ENCODE measurements at places on chromosomes 5 and 9. TPM values are rescaled to one million over a fixed set of nuclear protein-coding genes. Genes with fewer than 3 reads are reported as not detected.

DNA sequence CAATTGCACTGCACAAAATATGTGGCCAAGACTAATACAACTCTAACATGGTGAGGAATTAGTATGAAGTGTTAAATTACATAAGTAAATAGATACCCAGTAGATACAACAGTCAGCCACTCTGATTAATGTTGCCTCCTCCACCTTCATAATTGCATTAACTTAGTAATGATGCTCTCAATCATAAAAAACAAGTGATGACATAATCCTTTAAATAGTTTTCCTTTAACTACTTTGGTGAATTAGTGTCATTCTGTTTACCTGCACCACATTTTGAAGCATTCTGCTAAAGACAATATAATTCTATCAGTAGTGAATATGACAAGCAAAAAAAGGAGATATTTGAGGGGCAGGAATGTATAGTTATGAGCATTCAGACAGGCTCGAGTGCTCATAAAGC lies 265.9 kb upstream of the SLC24A2 start:
- no peak for DNase-seq

GRCh38 chr9:16750553-16750952 lies 119.9 kb downstream of the BNC2 start:
- DNase-seq: no peak

GRCh38 chr5:68192679-68193060 lies 22.9 kb upstream of the PIK3R1 start:
- DNase-seq: no peak

GRCh38 chr9:101359679-101360078 lies 25.1 kb downstream of the BAAT start:
- no peak for DNase-seq

DNA sequence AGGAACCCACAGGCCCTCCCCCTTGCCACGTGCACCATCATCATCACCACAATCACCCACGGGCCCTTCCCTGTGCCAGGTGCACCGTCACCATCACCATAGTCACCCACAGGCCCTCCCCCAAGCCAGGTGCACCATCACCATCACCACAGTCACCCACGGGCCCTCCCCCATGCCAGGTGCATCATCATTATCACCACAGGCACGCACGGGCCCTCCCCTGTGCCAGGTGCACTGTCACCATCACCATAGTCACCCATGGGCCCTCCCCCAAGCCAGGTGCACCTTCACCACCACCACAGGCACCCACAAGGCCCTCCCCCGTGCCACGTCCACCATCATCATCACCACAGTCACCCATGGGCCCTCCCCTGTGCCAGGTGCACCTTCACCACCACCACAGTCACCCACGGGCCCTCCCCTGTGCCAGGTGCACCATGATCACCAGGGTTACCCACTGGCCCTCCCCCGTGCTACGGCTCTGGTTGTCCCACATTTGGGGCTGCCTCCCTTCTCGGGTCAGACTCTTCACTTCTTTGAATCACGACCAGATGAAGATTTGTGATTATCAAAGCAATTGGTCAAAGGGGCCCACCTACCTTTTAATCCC lies 69.1 kb upstream of the OLFM1 start:
- no peak for DNase-seq

Gene SLCO4C1
- under 0.01 TPM for total RNA-seq

DNA sequence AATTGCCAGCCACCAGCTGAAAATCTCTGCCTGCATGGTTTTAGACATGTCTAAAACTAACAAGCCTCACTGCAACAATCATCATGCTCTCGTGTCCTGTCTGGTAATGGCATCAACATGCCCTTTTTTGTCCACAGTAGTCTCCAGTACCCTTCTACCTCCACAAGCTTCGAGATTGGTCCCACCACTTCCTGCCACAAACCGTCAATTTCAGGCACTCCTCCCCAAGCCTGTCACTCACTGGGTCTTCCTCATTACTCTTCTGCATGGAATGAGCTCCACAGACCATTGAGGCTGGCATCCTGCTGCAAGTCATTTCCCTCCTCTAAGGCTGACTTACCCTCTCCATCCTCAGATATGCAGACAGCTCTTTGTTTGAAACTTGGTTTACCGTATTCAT lies 9.0 kb downstream of the LPAR1 start:
- no peak for DNase-seq

GRCh38 chr5:149420545-149421371 lies 41.7 kb upstream of the IL17B start:
- peak; percentile 43 for DNase-seq

DNA sequence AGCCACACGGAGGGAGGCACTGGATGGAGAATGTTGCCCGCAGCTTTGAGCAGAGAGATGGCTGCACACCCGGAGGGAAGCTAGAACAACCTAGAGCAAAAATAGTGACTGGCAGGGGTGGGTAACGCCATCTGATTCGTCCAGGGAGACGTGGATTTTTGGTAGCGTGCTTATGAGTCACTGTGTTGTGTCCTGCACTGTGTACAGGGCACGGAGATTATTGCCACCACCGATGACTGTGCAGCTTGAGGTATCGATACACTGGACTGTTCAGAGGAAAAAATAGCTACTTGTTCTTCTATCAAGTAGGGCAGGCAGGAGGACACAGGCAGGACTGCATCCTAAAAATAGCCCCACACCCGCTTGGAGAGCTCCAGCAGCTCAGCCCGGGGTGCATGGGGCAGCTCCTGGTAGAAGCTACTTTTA lies 6.0 kb downstream of the UBE2QL1 start:
- DNase-seq: no peak

Gene LRRTM2
- total RNA-seq: 1.3 TPM

DNA sequence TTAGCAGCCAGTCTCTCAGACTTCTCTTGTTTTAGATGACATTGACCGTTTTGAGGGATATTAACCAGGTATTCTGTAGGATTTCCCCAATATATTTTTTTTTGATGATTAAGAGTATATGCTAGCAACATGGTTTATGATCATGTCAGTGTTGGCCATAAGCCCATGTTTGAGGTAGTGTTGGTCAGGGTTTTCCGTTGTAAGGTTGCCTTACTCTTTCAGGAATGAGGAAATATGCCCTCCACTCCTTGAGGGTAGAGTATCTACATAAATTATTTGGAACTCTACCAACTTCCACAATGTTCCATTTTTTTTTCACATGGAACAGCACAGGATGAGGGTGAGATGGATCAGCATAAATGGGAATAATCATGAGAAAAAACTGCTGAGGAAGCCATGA lies 188.4 kb upstream of the PRDM9 start:
- DNase-seq: no peak

Gene PCDHGB4
- 18.3 TPM for total RNA-seq

Gene HSPB3
- total RNA-seq: 21.1 TPM

GRCh38 chr5:3325201-3325971 lies 270.2 kb upstream of the IRX1 start:
- peak; percentile 51 for DNase-seq

- DNase-seq: peak; percentile 13
Observed at GRCh38 chr9:80320916-80321315, 749.2 kb downstream of the TLE4 start.

Gene ACER2
- total RNA-seq: 4.5 TPM

DNA sequence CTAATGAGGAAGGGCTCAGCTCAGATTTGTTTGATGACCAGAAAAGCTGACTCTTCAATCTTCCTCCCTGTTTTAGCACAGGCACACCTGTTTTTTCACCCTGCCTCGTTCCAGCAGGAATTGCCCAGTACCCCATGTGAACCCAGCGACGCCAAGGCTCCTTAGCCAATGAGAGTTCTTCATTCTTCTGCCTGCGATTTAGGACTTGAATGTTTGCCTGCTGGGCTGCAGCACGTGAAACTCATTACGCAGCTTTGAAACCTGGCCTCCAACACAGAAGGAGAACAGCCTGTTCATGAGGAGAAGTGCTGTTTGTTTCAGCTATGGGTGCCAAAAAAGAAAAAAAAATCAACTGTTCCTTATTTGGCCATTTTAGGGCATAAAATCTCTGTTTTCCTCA lies 315.5 kb downstream of the TRPM3 start:
- DNase-seq: no peak

GRCh38 chr5:4383102-4383501 lies 757.0 kb upstream of the ADAMTS16 start:
- DNase-seq: no peak

Gene FREM1
- total RNA-seq: under 0.01 TPM

DNA sequence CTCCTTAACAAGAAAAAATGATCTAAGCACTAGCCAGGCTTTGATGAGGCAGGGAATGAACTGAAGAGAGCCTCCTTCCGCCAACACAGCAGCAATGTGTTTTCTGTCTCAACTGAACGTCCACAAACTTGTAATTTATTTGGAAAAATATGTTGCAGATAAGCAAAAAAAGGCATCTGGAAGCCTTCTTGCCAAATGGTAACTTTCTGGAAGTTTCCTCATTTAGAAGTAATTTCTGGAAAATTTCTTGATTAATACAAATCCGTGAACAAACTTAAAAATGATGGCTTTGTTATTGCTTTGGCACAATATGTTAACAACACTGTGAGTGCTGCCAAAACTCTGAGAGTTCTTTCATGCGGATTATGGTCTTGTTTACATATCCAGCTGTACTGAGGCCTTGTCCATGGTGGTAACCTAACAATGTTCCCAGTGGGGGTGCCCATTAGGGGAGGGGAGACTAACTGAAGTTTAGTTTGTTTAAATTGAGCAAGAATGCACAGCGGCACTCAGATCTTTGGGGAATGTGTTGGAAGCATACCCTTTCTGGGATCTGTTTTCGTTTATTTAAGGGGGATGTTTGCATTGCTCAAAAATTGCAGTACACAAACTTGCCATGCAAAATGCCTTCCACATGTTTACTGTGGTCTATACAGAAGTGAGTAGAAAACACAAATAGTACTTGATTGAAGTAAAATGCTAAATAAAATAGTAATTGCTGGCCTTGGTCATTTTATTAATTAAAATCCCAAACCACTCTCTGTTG lies 334.7 kb downstream of the NR2F1-AS1 start:
- peak; percentile 55 for DNase-seq

Gene GRM6
- total RNA-seq: not detected

DNA sequence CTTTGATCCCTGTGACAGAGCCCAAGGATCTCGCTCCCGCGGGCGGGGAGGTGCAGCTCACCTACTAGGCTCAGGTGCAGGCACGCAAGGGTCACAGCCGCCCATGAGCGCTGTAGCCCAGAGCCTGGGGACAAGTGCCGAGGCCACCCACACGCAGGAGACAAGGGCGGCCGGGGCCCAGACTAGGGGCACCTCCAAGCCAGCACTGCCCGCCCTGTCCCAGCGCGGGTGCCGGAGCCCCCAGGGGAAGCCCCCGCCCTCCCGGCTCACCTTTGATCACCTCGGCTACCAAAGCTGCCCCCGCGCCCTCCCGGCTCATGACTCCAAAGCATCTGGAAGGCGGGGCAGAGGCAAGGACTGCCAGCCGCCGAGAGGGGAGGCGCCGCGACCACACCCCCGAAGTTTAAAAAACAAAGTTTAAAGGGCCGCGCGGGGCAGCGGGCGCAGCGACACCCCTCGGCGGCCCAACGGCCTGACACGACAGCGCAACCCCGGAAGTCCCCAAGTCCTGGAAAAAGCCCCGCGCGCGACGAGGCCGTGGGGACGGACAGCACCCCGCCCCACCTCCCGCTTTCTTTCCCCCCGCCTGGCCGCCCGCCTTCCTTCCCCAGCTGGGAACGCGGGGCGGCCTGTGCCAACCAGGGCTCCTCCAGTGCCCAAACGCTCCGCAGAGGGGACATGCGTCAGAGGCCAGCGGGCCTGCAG lies 53.0 kb downstream of the CDC14B start:
- DNase-seq: peak; percentile 56

DNA sequence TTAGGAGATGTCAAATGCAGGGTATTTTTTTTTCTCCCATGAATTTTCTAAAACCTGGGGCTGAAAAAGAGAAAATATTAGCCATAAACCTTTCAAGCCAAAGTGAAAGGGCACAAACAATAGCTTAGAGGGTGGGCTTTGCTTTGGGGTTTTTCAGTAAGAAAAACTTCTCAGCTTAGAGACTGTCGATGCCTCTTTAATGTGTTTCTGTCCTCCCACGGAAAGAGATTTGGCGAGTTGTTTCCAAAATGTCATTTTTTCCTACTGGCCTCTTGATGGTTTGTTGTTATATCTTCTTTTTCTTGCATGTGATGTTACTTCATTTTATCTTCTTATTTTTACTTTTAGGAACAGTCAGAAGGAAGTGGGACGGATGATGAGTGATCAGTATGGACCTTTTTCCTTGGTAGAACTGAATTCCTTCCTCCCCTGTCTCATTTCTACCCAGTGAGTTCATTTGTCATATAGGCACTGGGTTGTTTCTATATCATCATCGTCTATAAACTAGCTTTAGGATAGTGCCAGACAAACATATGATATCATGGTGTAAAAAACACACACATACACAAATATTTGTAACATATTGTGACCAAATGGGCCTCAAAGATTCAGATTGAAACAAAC lies 177.3 kb downstream of the SMARCA2 start:
- DNase-seq: no peak

Gene CD274
- 5.9 TPM for total RNA-seq

- peak; percentile 62 for DNase-seq
Observed at GRCh38 chr5:35182910-35183535, 47.3 kb downstream of the PRLR start.

Gene NAIP
- total RNA-seq: 3.8 TPM

Gene STC2
- 110 TPM for total RNA-seq

- no peak for DNase-seq
Observed at GRCh38 chr5:147504535-147504934, 5.3 kb downstream of the DPYSL3 start.

Gene ST6GALNAC6
- 69.5 TPM for total RNA-seq

Gene MYORG
- 0.83 TPM for total RNA-seq

DNA sequence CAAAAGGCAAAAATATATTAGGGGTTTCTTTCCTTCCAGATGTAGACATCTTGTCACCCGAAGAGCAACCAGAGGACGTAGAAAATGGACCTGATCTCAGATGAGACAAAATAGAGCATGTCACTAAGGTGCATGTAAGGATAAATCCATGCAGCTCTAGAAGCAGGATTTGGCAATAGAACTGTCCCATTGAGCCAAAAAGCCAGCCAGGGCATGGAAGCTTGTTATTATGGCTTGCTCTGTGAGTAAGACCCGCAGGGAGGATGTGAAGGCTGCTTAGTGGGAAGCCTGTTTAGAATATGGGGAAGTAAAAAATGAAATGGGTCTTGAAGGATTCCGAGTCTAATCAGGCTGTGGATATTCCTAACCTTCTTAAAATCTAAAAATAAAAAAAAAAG lies 165.6 kb upstream of the MPDZ start:
- peak; percentile 27 for DNase-seq

Gene MEF2C
- 12.2 TPM for total RNA-seq

Gene MCIDAS
- not detected for total RNA-seq

Gene SYK
- not detected for total RNA-seq

DNA sequence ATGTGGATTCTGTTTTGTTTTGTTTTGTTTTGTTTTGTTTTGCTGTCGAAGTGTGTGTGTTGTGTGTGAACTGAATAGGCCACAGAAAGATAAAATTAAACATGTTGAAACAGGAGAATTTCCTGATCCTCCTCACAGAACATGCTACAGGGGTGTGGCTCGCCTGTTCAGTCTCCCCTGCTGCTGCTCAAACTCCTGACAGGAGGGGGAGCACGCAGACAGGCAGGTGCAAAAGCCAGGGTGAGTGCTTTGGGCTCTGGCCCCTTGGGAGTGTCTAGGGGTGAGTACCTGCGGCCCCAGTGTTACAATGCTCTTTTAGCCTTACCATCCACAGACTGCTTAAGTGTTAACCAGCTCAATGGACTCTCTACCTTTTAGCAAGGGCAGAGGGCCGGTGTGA lies 473.5 kb downstream of the MAT2B start:
- DNase-seq: no peak

Gene ZBTB34
- 7.2 TPM for total RNA-seq

Gene FLT4
- total RNA-seq: 0.17 TPM

Measured in fibroblast of lung (primary cell).